ENCODE measurements at places on chromosomes 4 and X. TPM values are rescaled to one million over a fixed set of nuclear protein-coding genes. Genes with fewer than 3 reads are reported as not detected.
A peak's percentile ranks its signal among the peaks of the same experiment; 100 is the strongest.

The ARHGEF9 gene
- 10.3 TPM for total RNA-seq

The DUSP9 gene
- total RNA-seq = under 0.01 TPM

The RASGEF1B gene
- 0.51 TPM for total RNA-seq

The ABCG2 gene
- 1.3 TPM for total RNA-seq

The FABP2 gene
- total RNA-seq = not detected

The SEPTIN11 gene
- 293 TPM for total RNA-seq

The TMPRSS11B gene
- total RNA-seq = not detected

The ZNF81 gene
- total RNA-seq = 5.6 TPM

The IKBKG gene
- 8.7 TPM for total RNA-seq

DNA sequence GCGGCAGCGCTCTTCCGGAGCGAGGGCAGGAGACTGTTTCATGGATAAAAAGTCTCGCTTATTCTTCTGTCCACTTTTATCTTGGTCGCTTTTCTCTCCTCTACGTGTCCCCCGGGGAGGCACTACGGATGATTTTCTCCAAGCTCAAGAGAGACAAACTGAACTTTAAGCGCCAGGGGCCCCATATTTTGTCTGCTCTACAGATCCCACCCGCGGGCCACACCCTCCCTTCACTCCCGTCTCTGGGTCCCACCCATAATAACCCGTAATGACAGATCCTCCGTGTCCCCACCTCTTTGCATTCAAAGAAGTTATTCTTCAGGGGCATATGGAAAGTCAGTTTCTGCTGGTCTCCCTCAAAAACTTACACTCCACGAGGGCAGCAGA, at the start of gene CORIN:
CORIN (minus strand) TSS at position 160 of the 387 bp plus-strand sequence; CDS start at position 42, 118 bp downstream.
- DNase-seq = no peak

- DNase-seq = no peak
Measured at GRCh38 chrX:30340753-30341152, 31.6 kb upstream of the NR0B1 start.

DNA sequence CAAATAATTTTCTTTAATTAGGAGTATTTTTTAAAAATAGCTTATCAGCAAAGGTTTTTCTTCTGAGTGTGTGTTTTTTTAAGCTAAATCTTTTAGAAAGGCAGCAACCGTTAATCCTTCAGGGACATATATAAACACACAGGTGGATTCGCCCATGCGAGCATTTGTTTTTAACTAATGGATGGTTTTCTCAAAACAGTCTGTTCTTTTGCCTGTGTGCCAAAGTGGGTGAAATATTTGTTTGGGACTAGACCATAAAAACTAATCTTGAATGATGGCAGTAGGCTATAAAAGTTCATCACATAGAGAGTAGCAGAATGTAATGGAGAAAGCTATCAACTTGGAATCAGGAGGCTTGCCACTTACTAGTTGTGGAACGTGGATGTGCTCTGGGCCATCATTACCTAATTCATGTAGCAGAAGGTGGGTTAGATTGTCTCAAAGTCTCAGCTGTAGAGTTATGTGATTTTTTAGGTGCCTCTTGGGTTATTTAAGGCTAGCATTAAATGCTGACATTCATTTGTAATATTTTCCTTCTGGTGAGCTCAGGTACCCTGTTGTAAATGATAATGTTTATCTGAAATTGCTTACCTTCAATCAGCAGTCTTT, 7.4 kb upstream of the TAPT1 start:
- no peak for DNase-seq

- DNase-seq = no peak
Measured at GRCh38 chr4:185399466-185399865, 2.8 kb downstream of the ANKRD37 start.

- DNase-seq = no peak
Measured at GRCh38 chr4:1598206-1599025, 85.7 kb downstream of the FAM53A start.

GRCh38 chr4:38800961-38801450, 3.6 kb downstream of the TLR1 start:
- peak; percentile 25 for DNase-seq

DNA sequence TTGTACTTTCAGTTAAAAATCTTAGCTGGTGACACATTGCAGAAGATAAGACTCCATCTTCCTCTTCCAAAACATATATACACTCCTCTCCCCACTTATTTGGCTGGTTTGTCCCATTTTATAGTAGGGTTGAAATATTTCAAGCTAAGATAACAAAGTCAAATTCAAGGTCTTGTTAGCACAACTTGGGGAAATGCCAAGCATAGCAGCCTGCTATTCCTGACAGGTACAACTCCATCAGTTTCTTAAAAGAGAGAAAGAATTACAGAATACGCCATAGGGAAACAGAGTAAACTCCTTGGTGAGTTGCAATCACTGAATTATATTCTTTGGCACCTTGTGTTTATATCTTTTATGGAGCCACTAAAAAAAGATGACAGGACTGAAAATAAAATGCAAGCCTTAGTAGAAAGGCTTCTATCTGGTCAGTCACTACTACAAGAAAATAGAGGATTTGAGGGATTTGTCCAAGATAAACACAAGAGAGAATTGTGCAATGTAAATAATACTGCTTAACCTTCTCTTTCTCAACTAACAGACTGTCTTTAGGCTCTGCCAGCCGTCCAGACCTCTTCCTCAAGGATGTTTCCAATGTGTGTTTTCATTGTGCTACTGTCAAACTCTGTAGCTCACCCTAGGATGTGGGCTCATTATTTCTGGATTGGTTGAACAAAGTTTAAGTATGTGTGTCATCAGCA, 170.3 kb downstream of the VEGFC start:
- DNase-seq = peak; percentile 32

- DNase-seq = no peak
Measured at GRCh38 chr4:20490734-20491133, 209.5 kb upstream of the PACRGL start.

DNA sequence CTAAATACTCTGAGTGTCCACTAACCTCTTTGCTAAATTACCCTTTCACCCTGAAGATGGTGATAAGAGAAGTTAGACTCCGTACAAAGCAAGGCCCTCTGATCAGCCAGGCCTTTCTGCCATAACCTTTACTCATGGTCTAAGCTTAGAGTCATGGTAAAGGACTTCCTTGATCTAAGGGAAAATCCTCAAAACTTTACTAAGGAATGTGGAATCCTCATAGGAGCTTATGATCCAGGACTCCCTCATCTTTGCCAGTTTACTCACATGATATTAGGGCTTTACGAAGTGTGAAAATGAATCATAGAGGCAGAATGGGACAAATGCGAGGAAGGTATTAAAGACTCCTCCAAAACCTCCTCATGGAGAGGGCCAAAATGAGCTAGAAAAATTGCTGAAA, 7.9 kb upstream of the FAM13A start:
- DNase-seq = peak; percentile 64

DNA sequence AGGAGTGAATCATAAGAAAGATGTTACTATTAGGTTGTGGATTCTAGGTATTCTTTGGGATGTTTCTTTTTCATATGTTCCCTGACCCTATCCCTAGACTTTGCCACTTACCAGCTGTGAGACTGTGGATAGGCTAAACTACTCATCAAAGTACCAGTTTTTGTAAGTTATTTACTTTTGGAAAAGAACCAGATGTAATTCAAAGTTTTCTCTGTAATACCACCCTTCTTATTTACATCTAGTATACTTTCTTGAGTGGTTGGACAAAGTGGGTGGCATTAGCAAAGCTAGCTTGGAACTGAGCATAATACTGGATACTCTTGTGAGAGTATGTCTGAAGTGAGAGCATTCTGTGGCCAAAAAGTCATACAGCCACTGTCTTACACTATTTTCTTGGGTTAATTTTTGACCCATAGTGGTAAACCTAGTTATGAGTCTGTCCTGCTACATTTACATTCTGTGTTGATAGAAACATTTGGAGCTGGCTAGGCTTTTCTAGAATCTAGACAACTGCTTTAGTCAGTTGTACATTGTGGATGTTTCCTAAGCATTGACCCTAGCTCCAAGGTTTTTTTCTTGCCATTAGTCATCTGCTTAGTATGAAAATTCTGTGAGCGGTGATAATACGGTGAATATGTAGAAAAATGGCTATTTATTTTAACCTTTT, 41.7 kb downstream of the KDM6A start:
- peak; percentile 71 for DNase-seq

DNA sequence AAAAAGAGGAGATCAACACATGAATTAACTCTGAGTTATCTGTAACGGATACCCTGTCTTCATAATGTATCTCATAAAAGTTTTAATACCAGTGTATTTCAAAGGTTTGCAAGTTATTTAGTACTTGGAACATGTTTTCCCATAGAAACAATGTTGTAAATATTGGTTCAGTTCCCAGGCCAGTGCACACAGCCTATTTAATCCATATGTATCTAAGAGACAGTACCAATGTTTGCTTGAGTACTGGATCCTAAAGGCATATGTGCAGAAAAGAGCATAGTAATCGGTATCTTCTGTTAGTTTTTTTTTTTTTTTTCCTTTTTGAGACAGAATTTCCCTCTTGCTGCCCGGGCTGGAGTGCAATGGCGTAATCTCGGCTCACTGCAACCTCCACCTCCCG, 46.1 kb downstream of the SLIT2 start:
- DNase-seq = no peak

DNA sequence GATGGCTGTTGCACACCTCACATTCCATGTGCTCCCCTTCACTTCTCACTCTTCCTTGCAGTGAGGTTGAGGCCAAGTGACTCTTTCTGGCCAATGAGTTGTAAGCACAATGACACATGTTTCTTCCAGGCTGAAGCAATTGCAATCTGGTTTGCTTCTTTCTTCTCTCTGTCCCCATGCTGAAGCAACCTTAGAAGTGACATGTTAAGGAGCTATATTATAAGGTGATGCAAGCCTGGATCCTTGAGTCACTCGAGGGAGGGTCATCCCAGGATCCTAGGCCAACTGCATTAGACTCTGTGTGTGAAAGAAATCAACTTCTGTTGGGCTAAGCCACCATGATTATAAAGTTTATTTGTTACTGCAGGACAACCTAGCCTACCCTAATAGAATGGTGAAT, 45.5 kb upstream of the HS3ST1 start:
- DNase-seq = no peak

DNA sequence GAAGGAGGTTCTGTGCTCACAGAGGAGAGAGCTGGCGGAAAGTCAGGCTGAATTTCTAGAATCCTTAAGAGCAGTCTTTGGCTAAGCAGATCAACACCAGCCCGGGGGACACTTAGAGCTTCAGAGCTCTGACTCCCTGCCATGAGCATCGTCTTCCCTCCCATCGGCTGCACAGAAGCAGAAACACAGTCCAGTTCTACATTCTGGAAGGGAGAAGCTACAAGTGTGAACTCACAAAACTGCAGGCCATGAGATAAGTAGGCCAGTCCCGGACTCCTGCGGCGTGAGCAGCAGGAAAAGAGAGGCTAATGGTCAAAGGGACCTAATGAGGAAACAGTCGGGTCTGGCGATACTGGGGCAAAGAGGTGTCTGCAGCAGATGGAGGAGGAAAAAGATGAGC, 211.5 kb downstream of the DHX15 start:
- no peak for DNase-seq

DNA sequence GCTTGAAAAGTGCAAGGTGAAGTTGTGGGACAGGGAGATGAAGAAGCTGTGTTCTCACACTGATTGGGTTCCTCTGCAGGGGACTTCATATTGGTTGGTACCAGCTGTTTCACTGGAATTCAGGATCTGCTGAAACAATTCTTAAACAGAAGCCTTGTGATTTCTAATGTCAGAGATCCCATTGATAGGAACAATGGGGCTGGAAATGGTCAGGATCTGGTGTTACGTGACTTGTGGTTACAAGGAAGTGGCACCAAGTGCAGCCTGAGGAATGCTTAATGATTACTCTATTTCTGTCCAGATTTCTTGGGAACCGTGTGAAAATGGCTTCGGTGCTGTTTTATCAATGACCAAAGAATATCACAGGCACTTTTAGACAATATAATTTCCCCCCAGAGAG, 68.1 kb downstream of the MOSPD2 start:
- DNase-seq = no peak

DNA sequence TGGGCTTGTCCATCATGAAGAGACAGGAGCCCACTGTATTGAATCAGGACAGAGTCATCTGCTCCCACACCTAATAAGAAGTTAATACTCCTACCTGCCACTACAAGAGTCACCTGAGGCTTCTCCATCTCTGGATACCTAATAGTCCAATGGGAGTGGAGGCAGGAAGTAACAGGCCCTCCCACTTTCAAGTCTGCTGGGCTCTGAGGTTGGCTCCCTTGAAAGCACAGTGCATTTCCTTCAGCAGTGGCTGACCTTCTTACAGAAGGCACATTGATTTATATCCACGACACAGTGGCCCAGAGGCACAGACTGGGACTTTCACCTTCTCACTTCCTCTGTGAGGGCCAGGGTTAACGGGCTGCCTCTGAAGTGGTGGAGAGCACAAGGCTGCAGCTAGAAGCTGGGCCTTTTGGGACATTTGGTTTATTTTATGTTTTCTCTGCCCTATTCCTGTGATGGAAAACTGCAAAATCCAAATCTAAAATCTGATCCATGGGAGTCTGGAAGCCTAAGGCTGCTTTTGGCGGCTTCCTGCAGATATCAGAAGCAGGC, 38.1 kb downstream of the FRG2 start:
- no peak for DNase-seq

DNA sequence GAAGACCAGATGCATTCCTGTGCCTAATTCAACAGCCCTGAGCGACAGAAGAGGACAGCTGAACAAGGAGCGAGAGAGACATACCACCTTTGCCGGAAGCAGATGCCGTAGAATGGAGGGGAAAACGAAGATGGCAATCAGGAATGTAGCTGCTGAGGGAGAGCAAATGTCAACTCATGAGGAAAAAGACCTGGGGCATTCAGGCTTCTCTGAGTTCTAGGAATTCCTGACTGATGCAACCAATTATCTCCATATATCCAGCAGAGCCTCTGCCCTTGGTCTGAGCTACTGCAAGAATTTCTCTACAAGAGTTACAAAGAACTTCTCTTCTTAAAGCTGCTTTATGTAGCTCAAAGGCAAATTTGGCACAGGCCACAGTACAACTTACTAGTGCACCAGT, 40.5 kb upstream of the INPP4B start:
- DNase-seq = no peak

- no peak for DNase-seq
Measured at GRCh38 chr4:81684352-81684751, 212.6 kb upstream of the RASGEF1B start.

DNA sequence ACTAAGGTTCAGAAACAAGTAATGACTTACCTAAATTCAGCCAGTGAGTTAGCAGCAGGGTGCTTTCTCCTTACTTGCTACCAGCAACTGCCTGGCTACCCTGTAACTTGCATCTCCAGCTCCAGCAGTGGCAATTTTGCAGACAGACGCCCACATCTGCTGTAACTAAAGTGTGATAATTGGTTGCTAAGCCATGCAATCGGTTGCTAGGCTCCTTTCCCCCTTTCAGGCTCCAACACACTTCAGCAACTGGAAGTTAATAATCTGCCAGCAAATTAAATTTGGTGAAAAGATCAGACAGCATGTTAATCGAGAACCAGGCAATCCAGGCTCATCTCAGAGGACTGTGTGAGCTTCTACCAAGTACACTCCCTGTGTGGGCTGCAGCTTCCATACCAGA, 24.2 kb upstream of the ARHGEF9 start:
- DNase-seq = no peak

- peak; percentile 62 for DNase-seq
Measured at GRCh38 chr4:142404191-142404611, 441.9 kb downstream of the INPP4B start.

DNA sequence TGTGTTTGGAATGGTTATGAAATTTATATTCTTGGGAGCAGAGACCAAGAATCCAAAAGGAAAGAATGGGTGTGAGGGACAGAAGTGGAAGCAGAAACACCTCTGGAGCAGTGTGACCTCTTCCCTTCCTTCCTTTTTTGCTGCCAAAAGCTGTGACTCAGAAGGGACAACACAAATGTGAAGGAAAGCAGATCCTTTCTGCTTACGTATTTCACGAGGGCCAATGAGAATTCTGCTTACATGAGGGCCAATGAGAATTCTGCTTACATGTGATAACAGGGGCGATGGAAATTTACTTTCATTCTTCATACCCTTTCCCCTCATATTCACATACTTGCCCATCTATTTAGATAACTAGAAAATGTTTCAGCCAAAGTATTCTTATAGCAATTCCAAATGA, 404.6 kb downstream of the PRDM5 start:
- peak; percentile 69 for DNase-seq
